Activated T-helper 2 cell treated with anti-CD3 and anti-CD28 coated beads, Interferon-gamma antibody, Interleukin-2, Interleukin-4, amounts not matched to agents 10 μg/mL and 5 μg/mL and 100 μg/mL, durations not matched to agents 14 hours and 24 hours and 36 hours (primary cell): ENCODE measurements at places on chromosomes 4 and X. TPM values are rescaled to one million over a fixed set of nuclear protein-coding genes. Genes with fewer than 3 reads are reported as not detected.

DNA sequence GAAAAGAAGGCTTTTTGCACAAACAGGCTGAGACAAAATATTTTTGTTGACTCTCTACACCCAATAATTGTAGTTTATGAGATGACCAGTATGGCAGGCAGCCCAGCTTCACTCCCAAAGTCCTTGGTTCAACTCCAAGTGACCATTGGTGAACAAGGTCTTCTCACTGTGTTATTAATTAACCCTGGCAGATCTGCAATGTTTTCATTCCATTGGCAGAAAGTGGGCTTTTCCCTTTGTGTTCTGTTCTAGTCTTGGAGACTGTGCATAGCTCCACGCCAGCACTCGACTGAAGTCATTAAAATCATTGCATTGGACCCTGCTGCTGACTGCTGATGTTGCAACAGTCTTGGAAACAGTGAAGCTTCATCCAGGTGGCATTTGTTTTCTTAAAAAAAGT is 277.3 kb upstream of the HAND2 start:
- H3K36me3 ChIP-seq, result no peaks in the 10 kb centered on the region
- H3K4me1 ChIP-seq, result no peaks in the 10 kb centered on the region

DNA sequence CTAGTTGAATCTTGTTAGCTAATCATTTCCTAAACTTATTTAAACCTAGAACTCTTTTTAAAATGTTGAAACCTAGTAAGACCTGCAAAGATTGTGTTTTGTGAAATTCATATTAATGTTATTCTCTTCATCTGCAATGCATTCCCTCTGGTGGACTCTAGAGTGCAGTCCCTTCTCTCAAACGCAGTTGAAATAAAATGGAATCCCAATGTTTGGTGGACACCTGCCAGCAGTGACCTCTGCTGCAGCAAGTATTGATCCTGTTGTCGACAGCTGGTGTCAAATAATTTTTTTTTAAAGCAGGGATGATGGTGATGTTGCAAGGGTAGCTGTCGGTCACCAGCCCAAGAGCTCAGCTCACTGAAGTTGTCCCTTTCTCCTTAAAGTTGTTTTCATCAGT is 492.0 kb downstream of the ZIC3 start:
- no peak for DNase-seq
- no peak overlapping the region for H3K4me3 ChIP-seq
- no peak overlapping the region for H3K27ac ChIP-seq

- peaks cover 53% of the 10 kb centered on the region for H3K36me3 ChIP-seq
- H3K4me3 ChIP-seq, result no peak overlapping the region
- DNase-seq, result no peak
- H3K27ac ChIP-seq, result no peak overlapping the region
- no peaks in the 10 kb centered on the region for H3K4me1 ChIP-seq
These were observed 20.3 kb downstream of the ANXA5 start for GRCh38 chr4:121676345-121677075.

GRCh38 chr4:137703195-137703594 is 170.9 kb upstream of the PCDH18 start:
- no peaks in the 10 kb centered on the region for H3K27me3 ChIP-seq
- no peaks in the 10 kb centered on the region for H3K36me3 ChIP-seq
- H3K4me1 ChIP-seq, result no peaks in the 10 kb centered on the region
- H3K4me3 ChIP-seq, result no peak overlapping the region
- no peak overlapping the region for H3K27ac ChIP-seq

DNA sequence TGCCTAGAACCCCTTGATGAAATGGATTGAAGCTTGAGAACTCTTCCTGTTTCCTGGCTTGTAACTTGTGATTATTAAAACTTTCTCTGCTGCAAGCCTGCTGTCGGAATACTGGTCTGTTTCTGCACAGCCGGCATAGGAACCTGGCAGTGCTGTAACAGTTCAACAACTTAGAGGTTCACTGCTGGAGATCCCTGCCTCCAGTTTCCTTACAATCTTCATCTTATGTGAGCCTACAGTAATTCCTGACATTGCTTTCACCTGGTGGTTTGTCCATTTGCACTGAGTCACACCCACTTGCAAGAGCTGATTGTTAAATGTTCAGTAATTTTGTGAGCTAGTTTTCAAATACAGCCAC is 1.3 kb upstream of the SEPSECS start:
- peak overlapping the region; percentile 92 for H3K4me3 ChIP-seq
- H3K27ac ChIP-seq, result peak overlapping the region; percentile 90
- H3K36me3 ChIP-seq, result peaks cover 33% of the 10 kb centered on the region

PCDH7 gene
- total RNA-seq, result not detected in 2 replicates

ARSJ gene
- not detected in 2 replicates for total RNA-seq

GRCh38 chr4:127698789-127699200 is 31.4 kb upstream of the SLC25A31 start:
- H3K27me3 ChIP-seq, result peaks cover 2% of the 10 kb centered on the region
- DNase-seq, result no peak
- H3K27ac ChIP-seq, result no peak overlapping the region
- H3K36me3 ChIP-seq, result no peaks in the 10 kb centered on the region
- H3K4me1 ChIP-seq, result no peaks in the 10 kb centered on the region

DNA sequence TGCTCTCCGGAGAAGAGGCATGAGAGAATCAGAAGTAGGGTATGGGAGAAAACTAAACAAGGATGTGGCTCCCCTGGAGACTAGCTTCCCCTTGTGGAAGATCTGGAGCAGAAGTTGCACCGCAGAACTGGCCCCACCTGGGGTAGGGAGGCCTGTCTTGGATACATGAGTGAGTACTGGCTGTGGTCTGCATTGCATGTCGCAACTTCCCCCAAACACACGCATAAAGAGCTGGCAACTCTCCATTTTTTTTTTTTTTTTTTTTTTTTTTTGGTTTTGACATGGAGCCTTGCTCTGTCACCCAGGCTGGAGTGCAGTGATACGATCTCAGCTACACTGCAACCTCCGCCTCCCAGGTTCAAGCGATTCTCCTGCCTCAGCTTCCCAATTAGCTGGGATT is 119.9 kb downstream of the EGF start:
- peaks cover 7% of the 10 kb centered on the region for H3K4me1 ChIP-seq
- H3K4me3 ChIP-seq, result no peak overlapping the region
- no peak overlapping the region for H3K27ac ChIP-seq
- no peaks in the 10 kb centered on the region for H3K36me3 ChIP-seq

PNMA6E gene
- total RNA-seq, result not detected in 2 replicates

DNA sequence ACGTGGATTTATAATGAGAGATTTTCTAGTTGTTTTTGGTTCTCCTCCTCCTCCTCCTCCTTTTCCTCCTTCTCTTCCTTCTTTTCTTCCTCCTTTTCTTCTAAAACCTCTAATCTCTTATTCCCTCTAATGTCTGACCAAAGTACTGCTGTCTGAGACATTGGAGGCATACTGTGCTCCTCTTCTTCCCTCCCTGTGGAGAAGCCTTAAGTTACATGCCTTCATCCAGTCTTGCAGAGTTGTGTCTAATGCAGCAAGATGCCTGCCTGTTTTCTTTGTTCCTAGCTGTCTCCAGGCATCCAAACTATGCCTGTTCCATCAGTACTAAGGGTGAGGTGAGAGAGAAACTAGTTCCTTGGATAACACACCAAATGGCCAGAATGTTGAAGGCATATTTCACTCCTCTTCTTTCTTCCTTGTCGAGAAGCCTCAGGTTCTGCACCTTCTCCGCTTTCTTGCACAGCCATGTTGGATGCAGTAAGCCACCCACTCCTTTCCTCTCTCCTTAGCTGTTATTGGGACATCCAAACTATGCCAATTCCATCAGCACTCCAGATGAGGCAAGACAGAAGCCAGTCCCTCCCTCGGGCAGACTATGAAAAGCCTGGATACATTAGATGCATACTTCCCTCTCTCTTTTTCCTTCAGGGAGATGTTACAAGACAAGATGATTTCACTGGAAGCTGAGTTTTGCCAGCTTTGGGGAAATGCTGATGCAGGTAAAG is 285.7 kb upstream of the TRAM1L1 start:
- no peak for DNase-seq
- no peaks in the 10 kb centered on the region for H3K27me3 ChIP-seq
- no peaks in the 10 kb centered on the region for H3K4me1 ChIP-seq
- no peak overlapping the region for H3K4me3 ChIP-seq
- no peak overlapping the region for H3K27ac ChIP-seq
